ENCODE measurements at places on chromosomes 3 and 15. TPM values are rescaled to one million over a fixed set of nuclear protein-coding genes. Genes with fewer than 3 reads are reported as not detected.

The FGD5 gene
- total RNA-seq: 2.6 TPM

The ESYT3 gene
- total RNA-seq: 2.6 TPM

The EXD1 gene
- total RNA-seq: not detected

The AMIGO3 gene
- 0.16 TPM for total RNA-seq

The ZNF619 gene
- total RNA-seq: 3.4 TPM

The CHRM5 gene
- total RNA-seq: not detected

The PRTG gene
- total RNA-seq: 13.6 TPM

The LYZL4 gene
- total RNA-seq: not detected

The CCNB2 gene
- 7.9 TPM for total RNA-seq

The OXTR gene
- total RNA-seq: 2.2 TPM

The DUOX2 gene
- 0.70 TPM for total RNA-seq

The CPOX gene
- 23.7 TPM for total RNA-seq

The ACTRT3 gene
- total RNA-seq: 3.3 TPM

The SLC25A20 gene
- 25.0 TPM for total RNA-seq

The FAM43A gene
- total RNA-seq: 6.0 TPM
